ENCODE measurements at places on chromosomes 7 and 10.
A peak's percentile ranks its signal among the peaks of the same experiment; 100 is the strongest.

DNA sequence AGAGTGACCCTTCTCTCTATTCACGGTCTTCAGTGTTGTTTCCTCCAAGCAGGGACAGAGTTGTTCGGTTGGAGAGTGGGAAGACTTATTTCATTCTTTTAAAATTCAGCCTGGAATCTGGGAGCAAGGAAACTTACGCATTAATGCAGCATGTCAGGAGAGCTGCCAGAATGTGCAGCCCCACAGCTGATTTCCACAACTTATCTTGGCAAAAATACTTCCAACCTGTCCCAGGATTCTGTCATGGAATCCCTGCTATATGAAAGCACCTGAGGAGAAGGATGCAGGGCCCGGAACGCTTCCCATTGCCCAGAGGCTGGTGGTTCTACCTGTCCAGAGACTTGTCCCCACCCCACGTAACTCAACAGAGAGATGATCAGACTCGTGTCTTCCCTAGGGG is 86.9 kb upstream of the MKI67 start:
- DNase-seq: no peak

GRCh38 chr10:128102480-128103228 is 23.6 kb downstream of the MKI67 start:
- DNase-seq: no peak

- no peak for DNase-seq
Observed at GRCh38 chr7:74105992-74106391, 22.4 kb downstream of the LIMK1 start.

- DNase-seq: no peak
Observed at GRCh38 chr10:71765906-71766716, 7.2 kb downstream of the VSIR start.

GRCh38 chr10:77281719-77282118 is 355.9 kb downstream of the KCNMA1 start:
- DNase-seq: no peak

- DNase-seq: no peak
Observed at GRCh38 chr10:99784727-99785441, 2.4 kb downstream of the ABCC2 start.

- DNase-seq: no peak
Observed at GRCh38 chr7:157497744-157498651, 161.2 kb downstream of the DNAJB6 start.

GRCh38 chr7:3154317-3154716 is 110.7 kb upstream of the CARD11 start:
- no peak for DNase-seq

DNA sequence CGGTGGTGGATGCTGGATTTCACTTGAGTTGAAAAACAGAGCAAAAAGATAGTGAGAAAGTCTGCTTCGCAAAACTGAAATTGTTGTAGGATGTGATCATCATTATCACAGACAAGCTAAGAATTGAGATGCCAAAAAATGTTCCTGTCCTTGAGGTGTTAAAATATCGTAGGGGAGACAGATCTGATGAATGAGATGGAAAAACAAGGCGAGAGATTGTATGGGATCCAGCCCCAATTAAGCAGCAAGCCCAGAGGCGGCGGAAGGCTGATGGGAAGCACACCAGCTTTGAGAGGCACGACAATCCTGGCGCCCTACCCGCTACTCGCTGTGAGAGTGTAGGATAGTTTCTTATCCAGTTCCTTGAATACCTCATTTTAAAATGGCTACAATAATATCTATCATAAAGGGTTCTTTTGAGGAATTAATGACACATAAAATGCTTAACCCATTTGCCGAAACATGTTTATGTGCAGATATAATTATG is 131.1 kb upstream of the PTN start:
- no peak for DNase-seq

GRCh38 chr7:18700147-18700546 is 204.6 kb downstream of the HDAC9 start:
- peak; percentile 48 for DNase-seq

GRCh38 chr7:1225441-1226185 is 7.1 kb upstream of the UNCX start:
- DNase-seq: peak; percentile 84

DNA sequence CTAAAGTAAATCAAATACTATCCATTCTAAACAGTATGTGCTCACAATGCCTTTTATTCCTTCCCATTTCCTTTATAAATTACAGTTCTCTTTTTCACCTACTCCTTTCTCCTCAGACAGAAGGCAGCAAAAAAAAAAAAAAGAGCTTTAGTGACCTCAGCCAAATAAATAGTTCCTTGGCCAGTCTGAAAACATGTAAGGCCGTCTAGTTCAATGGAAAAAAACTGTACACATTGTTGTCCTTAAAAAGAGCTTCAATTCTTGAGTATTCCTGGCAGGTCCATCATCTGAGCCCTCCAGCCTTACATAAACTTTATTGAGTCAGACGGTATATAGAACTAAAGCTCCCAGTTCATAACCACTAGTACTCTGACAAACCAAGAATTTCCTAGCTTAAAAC is 185.4 kb downstream of the CACNA2D1 start:
- no peak for DNase-seq

DNA sequence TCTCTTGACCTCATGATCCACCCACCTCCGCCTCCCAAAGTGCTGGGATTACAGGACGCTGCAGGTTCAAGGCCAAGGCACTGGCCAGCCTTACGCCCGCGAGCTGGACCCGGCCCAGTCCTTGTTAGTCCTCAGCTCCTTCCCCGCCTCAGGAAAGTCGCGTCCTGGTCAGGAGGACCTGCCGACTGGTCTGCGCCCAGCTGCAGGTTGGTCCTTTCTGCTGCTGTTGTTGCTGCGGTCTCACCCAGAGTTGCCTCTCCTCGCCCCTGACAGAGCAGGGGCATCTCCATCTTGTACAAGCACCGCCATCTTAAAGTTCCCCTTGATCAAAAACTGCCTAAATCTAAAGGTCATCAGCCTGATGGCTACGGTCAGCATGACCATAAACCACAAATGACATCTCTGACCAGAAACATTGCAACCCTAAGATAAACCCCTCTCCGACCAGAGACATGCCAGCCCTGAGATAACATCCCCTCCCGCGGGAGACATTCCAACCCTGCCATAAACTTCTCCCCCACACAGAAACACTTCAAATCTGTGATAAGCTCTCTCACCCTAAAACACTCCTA is 13.9 kb upstream of the BMS1 start:
- DNase-seq: no peak

GRCh38 chr7:44366986-44367385 is 41.6 kb upstream of the CAMK2B start:
- DNase-seq: no peak

DNA sequence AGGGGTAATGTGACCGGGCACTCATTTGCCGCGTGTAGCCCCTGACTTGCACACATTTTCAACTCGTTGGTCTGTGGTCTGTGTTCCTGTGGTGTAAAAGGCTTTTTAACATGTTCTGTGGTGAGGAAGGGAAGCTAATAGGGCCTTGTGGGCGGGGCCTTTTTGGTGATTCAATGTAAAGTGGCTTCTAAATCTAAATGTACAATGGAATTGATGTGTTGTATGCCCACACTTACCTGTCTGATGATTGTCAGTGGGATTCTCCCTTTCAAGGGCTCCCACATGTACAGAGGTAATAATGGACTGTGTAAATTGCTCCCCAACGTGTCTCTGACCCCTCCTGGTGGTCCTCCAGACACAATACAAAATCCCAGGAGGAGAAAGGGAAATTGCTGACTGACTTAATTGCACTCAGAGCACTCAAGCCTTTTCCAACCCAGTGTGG is 43.1 kb upstream of the GATAD1 start:
- no peak for DNase-seq

GRCh38 chr7:101581891-101582290 is 47.2 kb downstream of the MYL10 start:
- DNase-seq: no peak

DNA sequence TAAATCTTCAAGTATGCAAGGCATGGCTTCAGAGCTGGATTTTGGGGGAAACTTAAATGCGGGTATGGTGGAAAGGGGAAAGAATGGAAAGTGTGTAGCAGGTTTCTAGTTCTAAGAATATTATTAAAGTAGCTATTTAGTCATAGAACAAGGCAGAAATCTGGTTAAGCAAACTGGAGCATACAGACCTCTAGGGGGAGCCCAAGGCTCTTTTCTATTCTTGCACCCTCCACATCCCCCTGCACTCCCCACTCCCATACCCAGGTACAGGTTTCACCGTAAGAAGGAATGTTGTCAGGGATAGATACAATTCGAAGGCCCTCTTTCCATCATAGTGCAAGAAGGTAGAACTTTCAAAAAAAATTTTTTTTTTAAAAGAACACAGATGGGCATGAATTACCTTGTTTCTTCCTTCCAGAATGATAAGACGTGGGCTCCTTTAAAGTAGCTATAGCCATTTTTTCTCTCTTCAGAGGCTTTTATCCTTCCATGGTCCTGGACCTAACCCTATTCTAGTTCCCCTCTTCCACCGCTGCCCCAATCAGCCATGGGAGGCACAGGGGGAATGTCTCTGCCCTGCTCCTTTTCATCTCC is 41.5 kb upstream of the SMIM30 start:
- peak; percentile 16 for DNase-seq

DNA sequence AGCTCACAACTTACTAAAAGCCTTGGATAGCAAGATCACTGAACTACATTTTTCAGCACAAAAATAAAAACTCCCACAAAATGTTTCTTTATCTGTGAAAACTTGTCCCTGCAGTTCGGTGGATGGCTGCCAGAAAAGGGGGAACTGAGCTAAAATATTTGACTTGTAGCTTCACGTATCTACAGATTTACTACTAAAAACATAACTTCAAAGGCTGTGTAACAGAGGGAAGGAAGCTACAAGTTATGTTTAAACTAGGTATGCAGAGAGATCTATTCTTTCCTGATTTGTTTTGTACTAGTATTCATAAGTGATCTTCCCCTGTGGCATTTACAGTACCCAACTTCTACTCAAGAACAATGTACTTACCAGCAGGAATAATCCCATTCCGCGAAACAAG is 25.1 kb downstream of the SGCE start:
- no peak for DNase-seq

GRCh38 chr10:3496138-3496537 is 288.9 kb downstream of the KLF6 start:
- DNase-seq: no peak

GRCh38 chr10:14380746-14381145 is 50.0 kb upstream of the FRMD4A start:
- no peak for DNase-seq

DNA sequence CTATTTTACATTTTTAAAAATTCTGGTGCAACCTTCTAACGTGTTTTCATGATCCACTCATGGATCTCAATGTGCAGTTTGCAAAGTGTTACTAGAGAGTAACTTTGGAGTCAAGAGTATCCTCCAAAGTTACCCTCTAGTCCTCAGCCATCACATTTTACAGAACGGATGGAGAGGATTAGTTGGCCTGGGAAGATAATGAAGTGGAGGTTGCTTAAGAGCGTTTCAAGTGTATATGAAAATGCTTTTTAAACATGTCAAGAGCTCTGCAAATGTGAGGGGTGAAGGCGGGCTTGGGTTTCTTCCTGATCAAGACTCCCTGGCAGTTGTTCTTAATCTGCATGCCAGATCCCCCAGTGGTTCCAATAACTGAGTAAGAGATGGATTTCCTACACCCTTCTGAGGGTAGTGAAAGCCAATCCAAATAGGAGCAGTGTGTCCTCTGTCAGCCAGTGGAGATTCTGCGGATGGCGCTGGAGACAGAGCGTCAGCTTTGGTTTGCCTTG is 299.4 kb upstream of the NPVF start:
- no peak for DNase-seq

DNA sequence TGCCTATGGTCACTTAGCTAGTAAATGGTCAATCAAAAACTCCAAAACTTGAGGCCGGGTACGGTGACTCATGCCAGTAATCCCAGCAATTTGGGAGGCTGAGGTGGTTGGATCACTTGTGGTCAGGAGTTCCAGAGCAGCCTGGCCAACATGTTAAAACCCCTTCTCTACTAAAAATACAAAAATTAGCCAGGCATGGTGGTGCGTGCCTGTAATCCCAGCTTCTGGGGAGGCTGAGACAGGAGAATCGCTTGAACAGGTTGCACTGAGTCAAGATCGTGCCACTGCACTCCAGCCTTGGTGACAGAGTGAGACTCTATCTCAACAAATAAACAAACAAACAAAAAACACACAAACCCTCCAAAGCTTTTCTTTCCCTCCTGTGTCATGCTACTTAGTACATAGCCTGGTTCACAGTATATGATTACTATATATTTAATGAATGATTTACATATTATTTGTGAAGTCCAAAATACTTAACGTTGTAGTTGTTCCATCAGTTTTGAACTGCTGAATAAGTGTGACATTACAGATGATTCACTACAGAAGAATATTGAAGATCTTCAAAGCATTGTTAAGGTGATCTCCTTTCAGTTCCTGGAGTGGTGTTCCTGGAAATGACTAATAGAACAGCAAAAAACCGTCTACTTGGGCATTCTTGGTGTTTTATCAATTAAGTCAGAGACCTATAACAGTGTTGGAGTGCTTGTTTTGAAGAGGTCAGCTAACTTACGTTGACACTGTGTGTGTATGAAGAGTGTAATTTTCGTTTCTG is 72.9 kb downstream of the ADK start:
- DNase-seq: no peak

DNA sequence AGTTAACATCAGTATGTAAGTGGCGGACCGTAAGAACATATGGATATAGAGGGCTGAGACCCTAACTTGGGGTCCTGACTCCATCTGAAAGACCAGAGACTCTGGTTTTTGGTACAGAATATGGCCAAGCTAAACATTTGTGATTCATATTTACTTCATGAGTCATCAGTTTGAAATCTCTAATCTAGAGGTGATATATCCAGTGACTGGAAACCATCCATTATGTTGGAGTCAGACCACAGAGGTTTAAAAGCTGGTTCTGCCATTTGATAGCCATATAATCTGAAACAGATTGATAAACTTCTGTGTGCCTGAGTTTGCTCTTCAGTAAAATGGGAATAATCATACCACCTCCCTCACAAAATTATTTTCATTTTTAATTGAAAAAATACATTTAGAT is 505.3 kb downstream of the SORCS3 start:
- no peak for DNase-seq

GRCh38 chr7:107206136-107206535 is 37.3 kb downstream of the HBP1 start:
- DNase-seq: no peak

- no peak for DNase-seq
Observed at GRCh38 chr10:132057191-132057681, 8.5 kb upstream of the JAKMIP3 start.

GRCh38 chr10:29877793-29878491 is 181.4 kb downstream of the JCAD start:
- DNase-seq: peak; percentile 43

- no peak for DNase-seq
Observed at GRCh38 chr7:36526863-36527548, 137.3 kb downstream of the ANLN start.

GRCh38 chr10:12937527-12937926 is 64.0 kb downstream of the CCDC3 start:
- DNase-seq: no peak

DNA sequence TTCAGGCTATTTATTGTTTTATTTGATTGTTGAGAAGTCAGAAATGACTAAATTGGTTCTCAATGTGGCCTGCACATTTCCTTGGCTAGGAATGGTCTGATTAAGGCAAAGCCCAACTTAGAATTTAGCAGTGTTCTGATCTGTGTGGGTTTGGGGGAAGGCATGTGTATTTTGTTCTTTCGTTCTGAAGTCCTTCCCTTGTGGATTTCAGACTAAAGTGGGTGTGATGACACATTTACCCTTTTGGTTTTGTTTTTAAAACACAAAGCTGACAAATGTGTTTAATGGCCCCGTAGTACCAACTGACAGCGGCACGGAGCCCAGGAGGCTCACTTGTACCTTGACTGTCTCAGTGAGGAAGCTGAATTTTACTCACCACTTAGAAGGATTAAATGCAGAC is 452.3 kb upstream of the GALNT17 start:
- DNase-seq: no peak

- no peak for DNase-seq
Observed at GRCh38 chr10:79438699-79439085, 6.7 kb downstream of the ZCCHC24 start.

GRCh38 chr7:84712374-84713121 is 474.3 kb downstream of the SEMA3D start:
- no peak for DNase-seq
